ENCODE measurements at places on chromosomes 6 and 20.

GRCh38 chr20:51022227-51022802, 592 bp downstream of the KCNG1 start:
- DNase-seq, result no peak

- no peak for DNase-seq
These were observed 21.5 kb downstream of the ARHGAP40 start for GRCh38 chr20:38623061-38623460.

- DNase-seq, result no peak
These were observed 17.7 kb upstream of the TNFAIP3 start for GRCh38 chr6:137849181-137849980.

DNA sequence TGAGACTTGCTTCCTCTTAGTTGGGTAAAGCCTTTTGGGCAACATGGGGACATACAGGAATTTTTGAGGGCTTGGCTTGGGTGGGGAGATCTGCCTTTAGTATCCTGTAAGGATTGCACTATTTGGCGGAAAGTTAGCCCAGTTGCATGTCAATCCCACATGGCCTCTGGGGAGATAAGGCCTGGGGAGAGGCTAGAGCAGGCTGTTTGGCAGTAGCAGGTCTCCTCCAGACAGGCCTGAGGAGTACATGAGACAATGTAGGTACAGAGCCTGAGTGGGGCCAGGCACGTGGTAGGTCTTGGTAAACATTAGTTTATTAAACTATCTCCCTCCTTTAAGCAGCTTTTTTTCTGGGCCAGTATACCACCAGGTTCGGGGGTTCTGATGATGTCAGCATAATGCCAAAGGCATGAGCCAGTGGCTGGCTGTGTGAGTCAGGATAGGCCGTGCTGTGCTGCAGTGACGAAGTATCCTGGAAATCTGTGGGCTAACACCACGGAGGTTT, 147.9 kb downstream of the VEGFA start:
- DNase-seq, result no peak

DNA sequence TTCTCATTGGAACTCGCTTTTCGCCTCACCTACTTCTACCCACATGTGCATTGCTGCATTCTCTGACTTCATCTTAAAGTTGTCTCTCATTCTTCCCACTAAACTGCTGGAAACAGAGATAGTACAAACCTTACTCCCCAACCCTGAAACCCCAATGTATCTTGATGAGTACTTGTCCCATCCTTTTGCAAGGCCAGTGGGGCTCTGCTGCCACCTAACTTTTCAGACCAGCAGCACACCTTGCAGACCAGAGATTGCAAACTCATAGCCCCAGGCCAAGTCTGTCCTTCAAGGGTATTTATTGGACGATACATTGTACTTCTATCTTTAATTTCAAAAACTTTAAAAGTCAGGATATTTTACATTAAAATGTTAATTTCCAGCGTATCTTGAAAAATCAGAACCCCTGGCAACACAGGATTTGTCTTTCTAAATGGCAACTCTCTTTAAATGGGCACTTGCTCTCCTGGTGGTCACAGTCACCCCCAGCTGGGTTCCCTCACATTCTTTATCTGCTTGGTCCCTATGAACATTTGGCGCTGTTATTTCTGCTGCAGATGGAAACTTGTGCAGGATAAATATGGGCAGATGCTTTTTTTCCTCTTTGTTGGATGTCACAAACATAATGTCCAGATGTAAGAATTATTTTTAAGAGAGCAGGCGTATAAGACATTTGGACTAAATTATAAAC, 83.9 kb downstream of the SOD2 start:
- DNase-seq, result no peak

- DNase-seq, result no peak
These were observed 5.7 kb downstream of the ELOVL4 start for GRCh38 chr6:79941489-79942151.

- DNase-seq, result no peak
These were observed 110.5 kb downstream of the B3GAT2 start for GRCh38 chr6:70846207-70846835.

DNA sequence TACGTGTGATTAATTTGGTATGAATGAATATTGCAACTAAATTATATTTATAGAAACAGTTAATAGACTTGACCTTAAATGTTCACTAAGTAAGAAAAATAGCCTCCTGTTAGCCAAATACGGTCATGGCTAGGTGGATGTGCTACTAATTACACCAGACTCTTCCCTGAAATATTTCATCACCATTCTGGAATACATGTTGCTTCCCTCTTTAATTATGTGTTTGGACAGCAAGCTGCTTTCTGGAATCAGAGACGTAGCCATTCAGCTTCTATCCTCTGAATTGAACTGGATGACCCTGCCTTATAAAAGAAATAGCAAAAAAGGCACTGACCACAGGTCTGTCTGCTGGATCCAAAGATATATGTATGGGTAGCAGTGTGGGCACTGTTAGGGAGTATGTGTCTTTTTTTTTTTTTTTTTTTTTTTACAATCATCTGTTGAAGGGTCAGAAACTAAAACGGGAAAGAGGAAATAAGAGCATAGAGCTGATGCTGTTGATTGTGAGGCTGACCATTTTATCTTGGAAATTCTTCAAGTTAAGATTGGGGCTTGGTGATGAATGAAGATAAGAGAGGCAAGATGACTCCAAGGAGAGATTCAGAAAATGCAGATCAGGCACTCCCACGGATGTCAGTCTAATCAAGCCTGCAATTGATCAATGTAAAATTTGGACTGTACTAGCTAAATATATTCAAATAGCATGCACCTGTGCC, 283.2 kb upstream of the HSF2 start:
- DNase-seq, result no peak

DNA sequence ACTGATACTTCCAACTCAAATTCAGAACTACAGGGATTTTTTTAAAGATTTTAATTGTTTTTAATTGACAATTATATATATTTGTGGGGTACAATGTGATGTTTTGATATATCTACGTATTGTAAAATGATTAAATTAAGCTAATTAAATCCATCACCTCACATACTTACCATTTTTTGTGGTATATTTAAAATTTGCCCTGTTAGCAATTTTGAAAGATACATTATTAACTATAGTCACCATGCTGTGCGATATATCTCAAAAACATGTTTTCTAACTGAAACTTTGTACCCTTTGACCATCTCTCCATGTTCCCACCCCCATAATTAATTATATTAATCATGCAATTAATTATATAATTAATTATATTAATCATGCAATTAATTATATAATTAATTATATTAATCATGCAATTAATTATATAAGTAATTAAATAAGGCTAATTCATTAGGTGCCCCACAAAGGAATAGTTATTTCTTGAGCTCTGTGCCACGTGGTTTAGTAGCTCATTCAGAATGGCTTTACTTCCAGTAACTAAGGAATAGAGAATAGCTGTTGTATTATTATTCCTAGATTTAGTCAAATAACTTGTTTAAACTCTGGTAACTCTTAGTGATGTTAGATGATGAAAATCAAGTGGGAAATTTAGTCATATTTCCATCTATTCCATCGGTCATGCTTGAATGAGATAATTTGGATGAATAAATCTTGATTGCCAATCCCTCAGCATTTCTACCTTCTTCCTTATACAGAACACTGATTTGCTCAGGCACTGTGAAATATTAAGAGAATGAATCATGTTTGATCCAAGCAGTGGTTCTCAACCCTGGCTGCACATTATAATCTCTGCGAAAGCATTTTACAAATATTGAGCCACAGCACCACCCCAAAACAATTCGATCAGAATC, 25.1 kb downstream of the LOC128125822 start:
- no peak for DNase-seq

DNA sequence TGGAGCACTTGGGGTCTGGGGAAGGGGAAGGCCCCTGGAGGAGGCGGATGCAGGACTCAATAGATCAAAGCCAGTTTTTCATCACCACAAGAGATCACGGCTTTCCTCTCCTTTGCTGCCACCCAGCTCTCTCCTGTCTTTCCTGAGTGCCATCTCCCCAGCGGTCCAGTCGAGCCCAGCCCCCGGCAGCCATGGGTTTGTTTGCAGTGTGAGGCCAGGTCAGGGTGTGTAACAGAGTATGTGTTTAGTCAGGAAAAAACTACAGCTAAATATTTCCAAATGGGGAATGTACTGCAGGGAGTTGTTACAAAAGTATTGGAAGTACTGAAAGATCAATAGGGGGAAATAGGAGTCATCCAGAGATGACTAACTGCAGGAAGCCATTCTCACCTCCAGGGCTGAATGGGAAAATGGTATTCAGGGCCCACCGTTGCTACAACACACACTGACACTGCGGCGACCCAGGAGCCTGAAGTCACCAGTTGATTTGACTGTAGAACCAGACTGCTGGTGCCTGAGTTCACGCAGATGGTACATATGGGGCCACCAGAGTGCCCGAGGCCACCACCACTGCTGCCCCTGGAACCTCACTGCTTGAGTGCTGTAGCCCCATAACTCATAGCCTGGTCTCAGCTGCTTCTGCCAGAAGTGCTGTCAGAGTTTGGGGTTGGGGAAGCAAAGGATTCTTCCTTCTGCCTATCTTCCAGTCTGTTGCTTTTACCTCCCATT, 23.6 kb upstream of the FANCE start:
- DNase-seq, result no peak
